ENCODE measurements at places on chromosomes 7 and 10.
A peak's percentile ranks its signal among the peaks of the same experiment; 100 is the strongest.

GRCh38 chr10:92965314-92965713, 95.3 kb upstream of the CYP26C1 start:
- DNase-seq: peak; percentile 12

DNA sequence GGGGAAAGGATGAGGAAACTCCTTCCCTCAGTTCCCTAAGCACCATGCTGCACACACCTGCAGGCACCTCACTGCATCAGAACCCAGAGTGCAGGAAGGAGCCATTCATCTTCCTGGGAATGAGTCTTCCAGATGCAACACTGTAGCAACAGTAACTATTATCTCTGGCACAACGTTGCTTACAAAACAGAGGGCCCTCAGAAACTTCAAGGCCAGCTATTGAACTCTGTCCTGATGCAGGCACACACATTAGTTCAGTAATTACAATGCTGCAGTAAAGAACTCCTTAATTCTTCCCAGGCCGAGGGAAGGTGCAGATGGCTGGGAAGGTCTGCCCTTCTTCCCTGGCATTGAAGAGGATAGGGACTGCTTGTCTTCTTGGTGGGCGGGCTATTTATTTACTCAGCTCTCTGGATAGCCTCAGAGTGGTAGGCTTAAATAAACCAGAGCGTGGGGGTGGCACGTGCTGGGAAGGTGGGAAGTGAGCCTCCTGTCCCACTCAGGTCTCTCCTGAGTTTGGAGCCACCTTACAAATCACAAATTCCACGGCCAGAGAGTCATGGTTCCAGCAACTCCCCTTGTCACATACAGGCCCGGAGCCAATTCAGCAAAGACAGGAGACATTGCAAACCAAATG, 125.1 kb upstream of the JCAD start:
- DNase-seq: no peak

DNA sequence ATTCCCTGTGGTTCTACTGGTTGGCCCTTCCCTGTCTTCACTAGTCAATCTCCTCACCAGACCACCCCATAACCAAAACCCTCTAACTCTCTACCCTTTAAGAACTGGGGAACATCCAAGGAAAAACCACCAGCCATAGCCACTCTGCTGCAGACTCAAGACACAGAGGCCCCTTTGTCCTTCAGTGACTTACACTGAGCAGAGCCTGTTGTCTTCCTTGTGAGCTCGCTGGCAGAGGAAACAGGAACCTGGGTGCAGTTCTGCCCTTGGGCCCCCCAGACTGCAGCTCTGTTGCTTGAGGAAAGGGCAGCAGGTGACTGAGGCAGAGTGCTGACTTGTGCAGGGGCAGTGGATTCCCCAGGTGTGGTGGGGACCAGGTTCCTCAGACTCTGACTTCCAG, 30.6 kb downstream of the ZC3HAV1 start:
- DNase-seq: no peak

DNA sequence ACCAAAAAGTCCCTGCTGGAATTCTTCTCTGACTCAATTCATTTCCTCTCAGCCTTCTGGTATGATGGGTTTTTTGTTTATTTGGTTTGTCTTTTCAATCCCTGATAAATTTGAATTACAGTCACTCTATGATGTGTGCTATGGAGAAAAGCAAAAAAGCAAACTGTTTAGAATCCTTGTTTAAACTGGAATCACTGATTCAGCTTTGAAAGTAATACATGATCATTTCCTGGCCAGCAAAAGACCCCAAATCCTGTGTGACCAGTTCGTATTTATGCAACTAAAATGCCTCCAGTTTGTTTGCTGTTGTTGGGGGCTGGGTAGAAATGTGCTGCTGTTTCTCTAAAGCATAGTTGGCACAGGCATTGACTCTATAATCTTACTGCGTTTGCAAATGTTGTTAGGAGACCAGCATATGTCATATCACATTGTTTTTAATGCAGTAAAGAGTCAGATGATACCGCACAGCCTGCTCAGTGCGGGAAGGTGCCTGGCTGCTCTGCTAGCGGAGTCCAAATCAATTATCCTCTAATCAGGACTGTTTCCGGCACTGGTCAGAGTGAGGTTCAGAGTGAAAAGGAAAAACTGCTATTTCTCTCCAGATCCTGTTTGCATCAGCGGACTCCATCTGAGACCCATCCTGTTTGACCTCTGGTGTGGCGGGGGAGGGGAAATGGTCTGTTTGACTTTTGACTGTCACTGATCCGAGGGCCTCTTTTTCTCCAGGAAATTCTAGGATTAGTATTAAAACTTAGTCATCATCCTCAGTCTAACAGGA, 40.6 kb upstream of the ADD3 start:
- no peak for DNase-seq

GRCh38 chr10:101570428-101571270, 17.4 kb downstream of the POLL start:
- no peak for DNase-seq

DNA sequence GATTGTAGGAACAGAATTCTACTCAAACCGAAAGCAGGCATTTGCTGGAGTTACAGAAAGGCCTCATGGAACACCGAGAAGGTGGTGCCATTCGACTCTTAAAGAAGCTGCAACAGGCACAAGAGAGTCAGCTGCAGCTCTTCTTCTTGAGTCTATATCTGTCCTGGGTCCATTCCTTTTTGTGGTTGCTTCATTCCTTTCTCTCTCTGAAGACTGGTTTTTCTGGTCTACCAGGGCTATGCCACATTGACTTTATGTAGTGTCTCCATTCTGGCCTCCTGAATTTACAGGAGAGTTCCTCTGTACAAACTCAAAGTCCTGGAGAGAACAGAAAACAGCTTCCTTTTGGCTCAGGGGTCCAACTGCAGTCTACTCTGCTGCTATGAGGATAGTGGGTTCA, 132.8 kb downstream of the CFTR start:
- DNase-seq: no peak

DNA sequence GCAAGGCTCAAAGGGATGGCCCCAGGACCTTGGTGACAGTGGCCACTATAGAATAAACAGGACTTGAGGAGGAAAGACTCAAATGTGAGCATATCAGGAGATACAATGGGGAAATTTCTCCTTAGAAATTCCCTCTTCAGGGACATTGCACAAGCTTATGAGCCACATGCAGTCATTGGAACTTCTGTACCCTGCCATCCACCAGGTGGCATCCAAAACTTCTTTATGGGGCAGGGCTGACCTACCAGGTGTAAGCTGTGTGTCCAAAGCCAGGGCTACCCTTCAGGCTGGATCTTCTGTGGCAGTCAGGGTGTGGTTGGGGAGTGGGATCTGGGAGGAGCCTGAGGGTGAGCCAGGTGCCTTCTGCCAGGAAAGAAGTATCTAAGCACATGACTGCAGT, 36.6 kb upstream of the LRRC18 start:
- no peak for DNase-seq

DNA sequence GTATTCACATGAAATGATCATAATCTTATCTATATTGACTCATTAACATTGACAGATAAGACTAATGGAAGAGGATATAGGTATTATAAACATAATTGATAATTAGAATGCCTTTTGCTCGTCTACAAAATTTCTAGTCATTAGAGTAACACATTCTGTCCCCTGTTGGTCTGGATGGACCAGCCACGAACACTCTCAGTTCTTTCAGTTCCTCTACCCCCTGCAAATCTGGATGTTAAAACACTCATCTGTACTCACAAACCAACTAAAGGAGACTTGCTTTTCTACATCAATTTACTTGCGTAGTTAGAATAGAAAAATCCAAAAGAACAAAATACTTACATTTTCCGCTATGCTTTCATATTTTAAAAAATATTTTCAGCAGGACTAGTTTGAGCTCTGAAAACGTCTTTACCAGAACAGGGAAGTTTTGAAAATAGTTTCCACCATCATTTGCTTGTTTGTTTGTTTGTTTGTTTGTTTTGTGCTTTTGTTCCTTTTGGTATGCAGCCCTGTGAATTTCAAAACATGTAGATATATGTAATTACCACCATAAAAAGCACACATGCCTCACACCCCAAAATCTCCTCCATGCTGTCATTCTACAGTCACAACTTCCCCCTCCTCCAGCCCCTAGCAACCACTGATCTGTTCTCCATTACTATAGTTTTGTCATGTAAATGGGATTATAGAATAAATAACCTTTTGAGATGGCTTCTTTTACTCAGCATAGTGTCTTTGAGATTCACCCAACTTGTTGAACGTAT, 103.8 kb downstream of the FZD1 start:
- no peak for DNase-seq
